PC-9 (cell line): ENCODE measurements at places on chromosomes 2 and 18. TPM values are rescaled to one million over a fixed set of nuclear protein-coding genes. Genes with fewer than 3 reads are reported as not detected.

UGT1A9 gene
- not detected in 2 replicates for total RNA-seq

GRCh38 chr2:45244928-45245327 is 235.7 kb upstream of the SIX2 start:
- peak; percentile 24 for DNase-seq

- peak; percentile 66 for DNase-seq
These were observed 3.6 kb downstream of the IGFBP2 start for GRCh38 chr2:216636551-216637450.

DNA sequence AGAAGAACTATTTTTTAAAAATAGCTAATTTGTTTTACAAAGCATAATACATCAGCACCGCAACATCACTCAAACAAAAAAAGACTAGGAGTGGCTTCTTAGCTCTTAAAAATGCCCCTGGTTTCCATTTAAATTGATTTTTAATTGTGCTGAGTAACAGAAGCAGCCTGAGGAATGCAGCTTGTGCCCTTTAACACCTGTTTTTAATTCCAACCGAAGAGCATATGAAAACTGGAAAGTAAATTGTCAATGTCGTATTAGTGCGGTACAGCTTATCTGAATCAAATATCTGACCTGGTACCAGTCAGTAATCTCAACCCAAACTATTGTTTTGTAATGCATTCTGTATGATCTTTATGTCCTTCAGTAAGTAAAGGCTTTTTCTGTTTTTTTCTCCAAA is 13.2 kb upstream of the CD302 start:
- no peak for DNase-seq

AFF3 gene
- not detected in 2 replicates for total RNA-seq

CETN1 gene
- total RNA-seq = not detected in 2 replicates

DNA sequence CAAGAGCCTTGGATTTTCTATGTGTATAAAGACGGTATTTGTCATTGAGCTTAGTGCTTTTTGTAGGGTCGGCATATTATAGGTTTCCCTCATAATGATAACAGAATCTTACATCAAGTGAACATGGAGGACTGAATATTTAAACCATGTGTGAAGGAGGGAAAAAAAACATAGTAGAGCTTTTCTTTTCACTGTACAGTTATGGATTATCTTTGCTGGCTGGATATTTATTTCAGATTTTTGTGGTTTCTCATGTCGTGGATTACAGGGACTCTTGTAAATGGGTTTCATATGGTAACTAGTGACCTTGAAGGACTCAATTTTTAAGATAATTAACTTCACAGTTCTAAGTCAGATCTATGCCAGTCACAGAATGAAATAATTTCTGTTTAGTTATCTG is 330.2 kb upstream of the NRP2 start:
- no peak for DNase-seq

GRCh38 chr18:48805826-48806535 is 144.8 kb downstream of the SMAD7 start:
- no peak for DNase-seq

FOXI3 gene
- total RNA-seq = not detected in 2 replicates

GRCh38 chr2:54482715-54483114 is 26.6 kb downstream of the SPTBN1 start:
- no peak for DNase-seq

TMEM182 gene
- total RNA-seq = 12.9 and 13.7 TPM in 2 replicates

OBSL1 gene
- 110 and 161 TPM in 2 replicates for total RNA-seq

GRCh38 chr18:68448736-68449135 is 266.2 kb downstream of the TMX3 start:
- DNase-seq = no peak

DNA sequence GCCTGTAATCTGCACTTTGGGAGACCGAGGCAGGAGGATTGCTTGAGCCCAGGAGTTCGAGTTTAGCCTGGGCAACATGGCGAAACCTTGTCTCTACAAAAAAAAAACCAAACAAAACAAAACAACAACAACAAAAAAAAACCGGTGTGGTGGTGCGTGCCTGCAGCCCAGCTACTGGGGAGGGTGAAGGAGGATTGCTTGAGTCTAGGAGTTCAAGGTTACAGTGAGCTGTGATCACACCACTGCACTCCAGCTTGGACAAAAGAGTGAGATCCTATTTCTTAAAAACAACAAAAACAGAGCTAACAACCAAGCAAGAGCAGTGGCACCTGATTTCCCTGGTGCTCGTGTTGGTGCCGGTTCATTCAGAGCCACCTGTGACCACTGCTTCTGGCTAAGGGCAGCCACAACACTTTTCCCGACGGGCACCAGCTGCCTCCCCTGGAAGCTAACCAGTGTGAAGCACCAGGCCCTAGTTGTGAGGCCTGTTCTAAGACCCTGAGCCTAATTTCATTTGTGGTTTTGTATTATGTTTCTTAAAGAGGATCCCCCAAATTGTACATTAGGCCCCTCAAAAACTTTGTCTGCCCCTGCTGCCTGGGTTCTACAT is 1.3 kb downstream of the AOX1 start:
- DNase-seq = no peak

POTEE gene
- 0.20 TPM in 1 of 2 replicates, not detected in the other for total RNA-seq

GRCh38 chr2:26011990-26012856 is 21.7 kb upstream of the RAB10 start:
- peak; percentile 80 for DNase-seq

DNA sequence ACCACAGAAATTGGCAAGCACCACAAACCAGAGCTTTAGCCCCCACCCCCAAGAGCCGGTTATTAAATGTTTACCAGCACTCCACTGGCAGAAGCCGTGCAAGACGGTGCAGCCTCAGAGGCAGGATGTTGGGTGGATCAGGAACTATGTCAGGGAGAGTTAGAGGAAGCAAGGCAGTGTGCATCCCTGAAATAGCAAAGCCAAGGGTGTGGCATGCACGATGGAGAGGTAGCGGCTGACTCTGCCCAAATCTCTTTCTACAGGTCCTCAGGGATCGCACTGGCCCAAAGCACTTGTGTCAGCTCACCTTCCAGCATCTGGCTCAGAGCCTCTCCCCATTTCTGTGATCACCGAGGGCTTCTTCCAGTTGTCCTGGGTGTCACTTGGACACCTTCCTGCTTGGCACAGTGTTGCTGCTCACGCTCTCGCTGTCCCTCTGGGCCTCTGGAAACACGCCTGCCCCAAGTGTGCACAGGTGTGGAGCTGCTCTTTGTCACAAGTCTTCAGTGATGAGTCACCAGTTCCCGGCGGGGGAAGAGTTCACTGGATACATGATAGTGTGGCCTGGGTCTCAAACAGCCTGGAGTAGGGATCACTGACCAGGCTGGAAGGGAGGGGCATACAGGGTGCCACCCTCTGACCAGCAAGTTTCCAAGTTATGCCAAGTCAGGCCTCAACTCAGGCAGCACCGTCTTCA is 17.3 kb upstream of the B3GNT7 start:
- peak; percentile 72 for DNase-seq

DNA sequence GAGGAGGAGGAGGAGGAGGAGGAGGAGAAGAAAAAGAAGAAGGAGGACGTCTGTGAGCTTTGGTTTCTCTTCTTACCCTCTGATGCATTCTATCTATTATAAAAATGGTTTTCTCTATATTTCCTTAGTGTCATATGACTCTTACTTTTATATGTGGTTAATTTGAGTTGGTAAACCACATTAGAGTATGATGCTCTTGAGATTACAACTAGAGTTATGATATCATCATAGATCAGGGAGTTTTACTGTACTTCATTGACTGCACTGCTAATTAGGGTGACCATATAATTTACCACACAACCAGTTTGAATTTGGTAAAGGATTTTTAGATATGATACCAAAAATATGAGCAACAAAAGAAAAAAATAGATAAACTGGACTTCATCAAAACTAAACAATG is 166.4 kb downstream of the ZNF385B start:
- DNase-seq = no peak

DNA sequence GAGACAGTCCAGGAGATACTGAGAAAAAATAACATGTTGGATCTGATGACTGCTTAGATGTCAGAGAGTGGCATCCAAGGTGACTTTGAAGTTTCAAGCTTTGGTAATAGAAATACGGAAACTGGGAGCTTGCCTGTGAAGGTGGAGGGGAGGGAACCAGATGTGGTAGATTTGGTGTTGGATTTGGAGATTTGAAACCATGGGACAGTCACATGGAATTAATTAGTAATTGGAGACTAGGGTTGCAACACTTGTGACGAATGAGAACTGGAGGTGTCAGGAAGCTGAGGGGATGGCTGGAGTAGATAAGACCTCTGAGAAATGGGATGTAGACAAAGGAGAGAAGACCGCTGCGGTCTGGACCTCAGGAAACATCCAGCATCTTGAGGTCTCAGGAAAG is 46.7 kb downstream of the RPL37A start:
- no peak for DNase-seq

HAAO gene
- total RNA-seq = 0.73 TPM in 1 of 2 replicates, not detected in the other

CPS1 gene
- total RNA-seq = 20.3 and 27.5 TPM in 2 replicates

DNA sequence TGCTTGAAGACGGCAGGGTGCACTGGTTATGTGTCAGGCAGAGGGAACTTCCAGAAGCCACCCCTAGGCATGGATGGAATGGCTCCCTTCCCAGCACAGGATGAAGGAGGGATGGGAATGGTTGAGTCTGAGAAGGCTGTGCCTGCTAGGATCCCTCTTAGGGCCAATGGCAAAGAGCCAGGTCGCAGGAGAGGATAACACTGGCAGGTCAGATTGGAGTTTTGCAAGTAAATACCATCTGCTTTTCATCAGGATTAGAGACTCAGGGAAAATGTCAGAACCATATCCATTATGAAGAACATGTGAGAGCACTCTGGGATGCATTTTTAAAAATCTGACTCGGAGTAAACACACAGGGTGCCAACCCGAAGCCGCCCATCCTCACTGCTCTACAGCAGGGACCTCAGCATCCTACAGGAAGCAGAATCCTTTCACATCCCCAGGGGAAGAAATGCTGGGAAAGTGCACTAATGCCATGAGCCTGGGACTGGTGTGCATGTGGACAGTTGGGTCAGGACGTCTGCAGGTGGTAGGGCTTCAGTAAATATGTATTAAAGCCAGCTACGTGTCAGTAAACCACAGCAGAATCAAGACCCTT is 139.9 kb downstream of the MYT1L start:
- DNase-seq = no peak

DNA sequence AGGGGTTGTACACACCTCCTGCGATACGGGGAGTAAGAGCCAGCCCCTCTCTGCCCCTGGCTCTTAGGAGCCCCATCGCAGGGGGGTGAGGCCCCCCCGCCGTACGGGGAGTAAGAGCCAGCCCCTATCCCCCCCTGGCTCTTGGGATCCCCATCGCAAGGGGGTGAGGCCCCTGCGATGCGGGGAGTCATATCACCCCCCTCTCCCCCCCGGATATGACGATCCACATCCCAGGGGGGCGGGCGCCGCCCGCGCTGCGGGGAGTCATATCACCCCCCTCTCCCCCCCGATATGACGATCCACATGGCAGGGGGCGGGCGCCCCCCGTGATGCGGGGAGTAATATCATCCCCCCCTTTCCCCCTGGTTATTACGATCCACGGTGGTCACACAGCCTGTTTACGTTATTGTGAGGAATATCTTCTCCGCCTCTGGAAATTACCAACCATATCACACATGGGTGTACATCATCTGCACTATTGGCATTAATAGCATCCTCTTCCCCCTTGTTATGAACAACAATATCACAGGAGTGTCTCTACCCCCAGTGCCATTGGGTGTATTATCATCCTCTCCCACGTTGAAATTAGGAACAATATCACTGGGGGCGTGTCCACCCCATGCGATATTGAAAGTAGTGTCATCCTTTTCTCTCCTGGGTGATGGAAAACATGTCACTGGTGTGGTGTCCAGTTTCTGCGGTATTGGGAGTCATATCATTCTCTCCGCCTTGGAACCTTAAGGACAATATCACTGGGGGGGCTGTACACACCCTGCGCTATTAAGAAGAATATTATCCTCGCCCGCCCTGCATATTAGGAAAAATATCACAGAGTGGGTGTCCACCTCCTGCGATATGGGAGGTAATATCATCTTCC is 24.7 kb upstream of the NAGK start:
- no peak for DNase-seq
